ENCODE measurements at places on chromosomes 6 and 20. TPM values are rescaled to one million over a fixed set of nuclear protein-coding genes. Genes with fewer than 3 reads are reported as not detected.

DNA sequence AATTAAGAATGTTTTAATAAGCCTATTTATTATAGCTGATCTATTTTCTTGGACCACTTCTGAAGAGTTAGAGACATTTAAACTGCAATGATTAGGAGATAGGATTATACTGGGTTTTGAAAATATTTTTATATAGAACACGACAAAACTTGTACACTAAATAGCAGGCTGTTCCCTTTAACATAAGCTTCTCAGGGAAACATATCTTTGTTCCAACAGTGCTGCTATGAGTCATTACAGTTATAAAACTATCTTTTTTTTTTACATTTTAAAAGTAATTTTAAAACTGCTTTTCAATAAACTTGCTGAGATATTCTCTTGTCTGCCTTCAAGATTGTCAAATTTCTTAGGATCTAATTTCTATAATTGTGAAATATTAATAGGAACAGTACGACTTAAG lies 389.1 kb downstream of the ARHGAP18 start:
- H3K4me3 ChIP-seq, result no peak overlapping the region
- no peak overlapping the region for H3K27ac ChIP-seq
- H3K36me3 ChIP-seq, result peaks cover 2% of the 10 kb centered on the region
- peaks cover 6% of the 10 kb centered on the region for H3K27me3 ChIP-seq

DNA sequence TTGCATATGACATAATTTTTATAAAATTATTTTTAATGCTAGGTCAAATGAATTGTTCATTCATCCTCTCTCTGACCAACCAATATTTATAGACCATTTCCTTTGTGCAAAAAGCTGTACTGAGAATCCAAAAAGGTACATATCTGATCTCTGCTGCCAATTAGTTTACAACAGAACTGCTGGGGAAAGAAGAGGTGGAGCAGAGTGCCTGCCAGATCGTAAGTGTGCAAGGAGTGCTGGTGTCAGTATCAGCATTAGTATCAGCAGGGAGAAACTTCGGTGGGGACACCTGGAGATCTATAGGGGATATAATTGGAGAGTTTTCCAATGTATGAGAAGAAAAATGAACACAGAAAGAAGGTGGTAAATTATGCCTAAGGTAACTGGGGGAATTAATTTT lies 63.3 kb upstream of the ASF1A start:
- no peaks in the 10 kb centered on the region for H3K27me3 ChIP-seq
- H3K4me1 ChIP-seq, result no peaks in the 10 kb centered on the region
- H3K27ac ChIP-seq, result no peak overlapping the region

ZFP57 gene
- total RNA-seq, result not detected

RNF182 gene
- 11.0 TPM for total RNA-seq

TINAG gene
- not detected for total RNA-seq

DNA sequence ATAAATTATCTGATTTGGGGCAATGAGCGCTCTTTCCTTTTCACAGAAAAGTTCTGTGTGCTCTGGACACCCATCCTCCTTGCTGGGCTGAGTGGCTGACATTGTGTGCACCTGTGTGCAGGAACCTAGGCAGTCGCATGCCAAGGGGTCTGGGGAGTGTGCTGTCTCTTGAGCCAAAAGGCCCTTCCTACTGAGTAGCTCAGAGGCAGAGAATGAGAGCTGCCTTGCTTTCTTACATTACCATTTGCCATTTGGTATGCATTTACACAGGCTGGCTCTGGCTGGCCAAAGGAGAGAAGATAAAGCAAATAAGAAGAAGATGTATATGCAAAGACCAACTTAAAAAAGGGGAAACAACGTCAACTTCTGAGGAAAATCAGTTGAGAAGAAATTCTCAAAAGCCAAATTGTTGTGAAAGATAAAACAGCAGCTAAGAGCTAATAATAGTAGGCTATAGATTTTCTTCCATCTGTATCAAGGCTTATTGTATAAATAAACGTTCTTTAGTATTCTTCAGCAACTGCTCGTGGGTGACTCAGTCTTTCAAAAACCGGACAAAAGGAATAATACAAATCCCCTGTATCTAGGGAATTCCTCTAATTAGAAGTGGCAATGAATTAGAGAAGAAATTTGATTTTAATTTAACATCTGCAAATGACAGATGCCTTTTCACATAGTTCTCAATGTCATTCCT lies 121.9 kb downstream of the INSM1 start:
- no peaks in the 10 kb centered on the region for H3K27me3 ChIP-seq
- no peak overlapping the region for H3K27ac ChIP-seq
- DNase-seq, result no peak
- H3K36me3 ChIP-seq, result peaks cover 23% of the 10 kb centered on the region
- H3K4me1 ChIP-seq, result peaks cover 17% of the 10 kb centered on the region

GRCh38 chr6:138378463-138378862 lies 758 bp downstream of the SMIM28 start:
- H3K27ac ChIP-seq, result no peak overlapping the region
- DNase-seq, result no peak
- no peaks in the 10 kb centered on the region for H3K4me1 ChIP-seq
- no peak overlapping the region for H3K4me3 ChIP-seq
- H3K27me3 ChIP-seq, result no peaks in the 10 kb centered on the region

- peaks cover 12% of the 10 kb centered on the region for H3K36me3 ChIP-seq
- no peak for DNase-seq
- H3K4me3 ChIP-seq, result no peak overlapping the region
- H3K27ac ChIP-seq, result peak overlapping the region; percentile 74
- peaks cover 15% of the 10 kb centered on the region for H3K4me1 ChIP-seq
These were observed 37.1 kb downstream of the BEND6 start for GRCh38 chr6:56992036-56992435.

Data from osteocyte (in vitro differentiated cells).